ENCODE measurements at places on chromosomes 4 and X.

DNA sequence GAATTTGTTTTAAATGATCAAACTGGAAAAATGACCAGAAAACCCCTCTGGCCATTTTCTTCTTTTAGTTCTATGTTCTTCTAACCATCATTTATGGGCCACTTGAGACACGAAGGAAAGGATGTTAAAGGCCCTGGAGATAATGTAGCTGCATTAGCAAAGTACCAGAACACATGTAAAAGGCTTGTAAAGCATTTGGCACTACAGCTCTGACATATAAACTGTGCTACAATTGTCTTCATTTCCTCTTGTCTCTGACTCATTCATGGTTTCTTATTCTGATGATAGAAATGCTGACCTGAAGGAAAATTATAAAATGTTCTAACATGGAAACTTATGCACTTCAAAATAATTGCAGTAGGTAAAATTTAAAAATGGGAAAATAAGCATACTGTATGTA, 388.7 kb downstream of the FAT4 start:
- no peak for DNase-seq

GRCh38 chr4:90189178-90189577, 62.0 kb downstream of the CCSER1 start:
- no peak for DNase-seq

DNA sequence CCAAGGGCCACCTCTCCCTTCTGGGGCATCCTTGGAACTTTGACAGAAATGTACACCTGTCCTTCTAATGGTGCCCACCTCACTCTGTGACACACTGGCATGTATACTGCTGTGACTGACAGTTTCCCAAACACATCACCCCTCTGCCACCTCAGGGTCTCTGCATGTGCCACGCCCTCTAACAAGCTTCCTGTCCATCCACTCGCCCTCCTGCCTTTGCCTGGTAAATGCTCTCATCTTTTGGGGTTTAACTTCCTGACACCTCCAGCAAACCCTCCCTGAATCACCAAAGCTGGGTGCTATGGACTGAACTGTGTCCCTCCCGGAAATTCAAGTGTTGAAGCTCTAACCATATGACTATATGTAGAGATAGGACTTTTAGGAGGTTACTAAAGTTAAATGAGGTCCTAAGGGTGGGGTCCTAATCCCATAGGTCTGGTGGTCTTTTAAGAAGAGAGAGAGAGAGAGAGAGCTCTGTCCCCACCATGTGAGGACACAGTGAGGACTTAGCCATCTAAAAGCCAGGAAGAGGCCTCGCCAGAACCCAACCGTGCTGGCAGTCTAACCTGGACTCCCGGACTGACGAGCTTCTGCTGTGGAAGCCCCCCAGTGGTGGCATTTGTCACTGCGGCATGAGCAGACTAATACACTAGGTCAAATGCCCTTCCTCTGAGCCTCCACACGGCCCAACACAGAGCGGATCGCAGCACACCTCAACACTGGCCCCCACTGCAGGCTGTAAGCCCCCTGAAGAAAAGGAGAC, 95.6 kb downstream of the AFAP1 start:
- DNase-seq: no peak

DNA sequence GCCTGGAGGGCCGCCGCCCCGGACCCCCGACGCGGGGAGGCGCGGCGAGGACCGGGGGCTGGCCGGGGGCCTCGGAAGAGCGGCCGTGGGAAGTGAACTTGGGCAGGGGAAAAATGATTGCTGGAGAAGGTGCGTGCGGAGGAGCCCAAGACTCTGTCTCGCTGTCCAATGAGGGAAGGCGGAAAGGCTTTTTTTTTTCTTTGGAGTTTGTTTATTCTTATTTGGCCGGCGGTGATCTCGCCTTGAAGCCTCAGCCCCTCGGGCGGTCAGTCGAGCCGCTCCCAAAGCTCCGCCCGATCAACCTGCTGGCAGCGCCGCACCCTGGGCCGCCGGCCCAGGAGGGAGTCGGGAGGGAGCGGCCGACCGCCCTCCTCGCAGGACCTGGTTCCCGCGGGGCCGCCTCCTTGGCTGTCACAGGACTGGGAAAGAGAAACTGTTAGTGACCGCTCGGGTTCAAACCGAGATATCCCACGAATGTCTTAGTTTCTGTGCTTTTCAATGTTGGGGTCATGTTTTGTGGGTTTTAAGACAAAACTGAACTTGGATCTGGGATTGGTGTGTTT, 2.5 kb downstream of the CPEB2 start:
- peak; percentile 18 for DNase-seq

DNA sequence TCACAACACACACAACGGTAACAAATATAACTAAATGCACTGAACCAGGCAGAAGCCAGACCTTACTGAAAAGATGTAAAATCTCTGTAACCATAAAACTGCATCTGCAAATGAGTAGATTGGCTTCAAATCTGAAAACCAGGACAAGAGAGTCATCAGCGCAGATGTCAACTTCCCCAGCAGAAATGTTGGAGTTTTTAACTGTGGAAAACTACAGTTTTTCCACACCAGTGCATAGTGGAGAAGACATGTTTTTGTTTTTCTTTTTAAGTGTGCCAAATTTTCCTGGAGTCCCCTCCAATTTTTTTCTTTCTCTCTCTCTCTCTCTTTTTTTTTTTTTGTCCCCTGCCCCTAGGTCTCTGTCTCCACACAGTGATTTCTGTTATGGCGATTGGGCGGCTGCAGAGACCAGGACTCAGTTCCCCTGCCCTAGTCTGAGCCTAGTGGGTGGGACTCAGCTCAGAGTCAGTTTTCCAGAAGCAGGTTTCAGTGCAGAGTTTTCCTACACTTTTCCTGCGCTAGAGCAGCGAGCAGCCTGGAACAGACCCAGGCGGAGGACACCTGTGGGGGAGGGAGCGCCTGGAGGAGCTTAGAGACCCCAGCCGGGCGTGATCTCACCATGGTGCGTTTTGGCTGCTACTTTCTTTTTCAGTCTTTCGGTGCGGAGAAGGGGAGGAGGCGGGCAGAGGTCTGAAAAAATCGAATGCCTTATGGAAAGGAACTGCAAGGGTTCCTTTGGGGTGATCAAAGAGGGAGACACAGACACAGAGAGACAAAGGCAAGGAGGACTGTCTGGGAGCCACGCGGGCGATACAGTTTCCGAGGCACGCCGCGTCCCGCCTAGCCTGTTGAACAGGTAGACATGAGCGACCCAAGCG, at the start of gene GUCY1A1:
Gene GUCY1A1 (plus strand): TSS at position 505 of the 878 bp plus-strand sequence. CDS start 30,020 bp downstream, outside the sequence.
- DNase-seq: no peak

Data from stimulated activated CD4-positive, alpha-beta T cell treated with anti-CD3 and anti-CD28 coated beads, TNF-alpha, amount 100 ng/mL, for 48 hours (primary cell).